CD4-positive, CD25-positive, alpha-beta regulatory T cell (primary cell): ENCODE measurements at places on chromosomes 6 and 20.

GRCh38 chr20:21352703-21353102, 44.6 kb downstream of the NKX2-4 start:
- no peak for DNase-seq

- no peak for DNase-seq
Observed at GRCh38 chr6:70708448-70708847, 40.8 kb downstream of the SMAP1 start.

DNA sequence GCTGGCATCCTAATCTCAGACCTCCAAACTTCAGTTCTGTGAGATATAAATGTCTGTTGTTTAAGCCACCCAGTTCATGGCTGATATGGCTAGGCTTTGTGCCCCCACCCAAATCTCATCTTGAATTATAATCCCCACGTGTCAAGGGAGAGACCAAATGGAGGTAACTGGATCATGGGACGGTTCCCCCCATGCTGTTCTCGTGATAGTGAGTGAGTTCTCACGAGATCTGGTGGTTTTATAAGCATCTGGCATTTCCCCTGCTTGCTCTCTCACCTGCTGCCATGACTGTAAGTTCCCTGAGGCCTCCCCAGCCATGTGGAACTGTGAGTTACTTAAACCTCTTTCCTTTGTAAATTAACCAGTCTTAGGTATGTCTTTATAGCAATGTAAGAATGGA, 56.7 kb downstream of the KIAA0319 start:
- DNase-seq = no peak

GRCh38 chr20:13533946-13534345, 104.8 kb downstream of the TASP1 start:
- DNase-seq = no peak

GRCh38 chr6:155039618-155040017, 44.5 kb downstream of the TIAM2 start:
- DNase-seq = no peak

DNA sequence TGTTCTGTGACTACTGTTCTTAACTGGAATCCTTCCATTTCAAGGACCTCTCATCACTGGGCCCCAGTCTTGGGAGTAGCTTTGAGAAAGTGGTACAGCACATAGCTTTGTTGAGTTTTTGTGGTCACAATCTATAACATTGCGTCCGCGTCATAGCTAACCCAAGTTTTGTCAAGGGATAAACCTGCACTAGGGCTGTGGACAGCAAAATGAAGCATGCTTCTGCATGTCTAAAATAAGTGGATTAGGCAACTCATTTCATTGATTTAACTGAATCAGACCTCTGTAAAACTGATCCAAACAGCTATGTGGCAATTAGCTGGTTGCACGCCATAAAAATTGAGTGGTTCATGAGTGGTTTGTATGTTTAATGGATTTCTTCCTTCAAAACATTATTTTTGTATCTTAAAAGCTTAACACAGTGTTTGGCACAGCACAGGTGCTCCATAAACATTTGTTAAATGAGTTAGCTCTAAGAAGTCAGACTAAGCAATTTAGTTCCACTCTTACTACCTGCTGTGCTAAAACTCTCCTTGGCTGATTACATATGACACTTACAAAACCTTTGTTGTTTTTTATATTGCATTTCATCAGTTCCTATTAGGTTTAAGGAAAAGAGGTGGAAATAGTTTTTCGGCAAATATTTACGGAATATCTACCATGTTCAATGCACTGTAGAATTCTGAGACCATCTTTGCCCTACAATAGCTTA, 160.3 kb upstream of the ATXN1 start:
- no peak for DNase-seq

GRCh38 chr6:18189196-18189595, 34.0 kb downstream of the KDM1B start:
- DNase-seq = no peak

- no peak for DNase-seq
Observed at GRCh38 chr6:106053484-106054205, 32.5 kb upstream of the PRDM1 start.

- DNase-seq = no peak
Observed at GRCh38 chr6:25966711-25967110, 4.1 kb downstream of the TRIM38 start.
